ENCODE measurements at places on chromosomes 1 and 21.

GRCh38 chr1:158212320-158212719 lies 31.6 kb downstream of the CD1D start:
- DNase-seq = no peak

- DNase-seq = no peak
These were observed 633.8 kb downstream of the PTPRC start for GRCh38 chr1:199272628-199273086.

GRCh38 chr1:4127592-4128140 lies 227.6 kb upstream of the C1orf174 start:
- no peak for DNase-seq

- DNase-seq = no peak
These were observed 10.6 kb downstream of the CC2D1B start for GRCh38 chr1:52355436-52355835.

DNA sequence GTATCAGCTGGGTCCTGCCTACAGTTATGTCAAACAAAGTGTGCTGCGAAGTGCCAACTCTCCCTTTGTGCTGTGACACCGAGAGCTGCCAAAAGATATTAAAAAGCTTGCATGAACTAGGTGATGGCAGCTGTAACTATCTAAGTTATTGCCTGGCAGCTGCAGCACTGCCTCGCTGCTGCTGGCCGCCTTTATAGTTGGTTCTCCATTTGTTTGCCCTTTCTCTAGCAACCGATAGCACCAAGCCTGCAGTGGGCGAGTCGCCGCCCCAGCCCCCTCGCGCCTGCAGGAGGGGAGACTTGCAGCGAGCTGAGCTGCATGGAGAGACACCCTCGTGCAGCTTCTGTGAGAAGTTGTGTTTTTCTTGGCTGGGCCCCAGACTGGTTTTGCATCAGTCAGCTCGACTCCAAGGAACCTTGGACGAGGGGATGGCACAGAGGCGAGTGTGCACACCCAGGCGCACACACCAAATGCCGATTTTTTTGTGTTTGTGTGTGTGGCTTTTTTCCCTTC lies 330.6 kb downstream of the RPS6KC1 start:
- DNase-seq = no peak

DNA sequence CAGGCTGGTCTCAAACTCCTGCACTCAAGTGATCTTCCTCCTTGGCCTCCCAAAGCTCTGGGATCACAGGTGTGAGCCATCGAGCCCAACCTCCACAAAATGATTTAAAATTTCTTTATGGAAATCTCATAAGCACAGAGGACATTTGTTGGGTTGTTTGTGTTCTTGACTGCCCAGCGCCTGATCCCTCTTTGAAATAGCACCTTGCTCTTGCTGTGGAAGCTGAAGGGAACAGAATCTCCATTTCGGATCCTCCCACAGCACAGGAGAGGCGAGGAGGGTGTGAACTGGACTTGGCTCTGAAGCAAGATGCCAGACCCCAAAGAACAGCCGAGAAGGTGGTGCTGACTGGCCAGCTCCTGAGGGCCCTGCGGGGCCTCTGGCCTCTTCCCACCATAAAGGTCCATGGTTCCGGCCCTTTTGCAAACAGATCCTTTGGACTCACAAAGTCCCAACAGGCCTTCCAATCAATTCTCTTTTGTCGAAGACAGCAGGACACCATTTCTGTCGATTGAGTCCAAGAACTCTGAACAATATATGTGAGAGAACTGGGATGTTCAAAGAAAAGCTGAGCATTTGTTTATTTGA lies 45.6 kb upstream of the COA6 start:
- DNase-seq = no peak

DNA sequence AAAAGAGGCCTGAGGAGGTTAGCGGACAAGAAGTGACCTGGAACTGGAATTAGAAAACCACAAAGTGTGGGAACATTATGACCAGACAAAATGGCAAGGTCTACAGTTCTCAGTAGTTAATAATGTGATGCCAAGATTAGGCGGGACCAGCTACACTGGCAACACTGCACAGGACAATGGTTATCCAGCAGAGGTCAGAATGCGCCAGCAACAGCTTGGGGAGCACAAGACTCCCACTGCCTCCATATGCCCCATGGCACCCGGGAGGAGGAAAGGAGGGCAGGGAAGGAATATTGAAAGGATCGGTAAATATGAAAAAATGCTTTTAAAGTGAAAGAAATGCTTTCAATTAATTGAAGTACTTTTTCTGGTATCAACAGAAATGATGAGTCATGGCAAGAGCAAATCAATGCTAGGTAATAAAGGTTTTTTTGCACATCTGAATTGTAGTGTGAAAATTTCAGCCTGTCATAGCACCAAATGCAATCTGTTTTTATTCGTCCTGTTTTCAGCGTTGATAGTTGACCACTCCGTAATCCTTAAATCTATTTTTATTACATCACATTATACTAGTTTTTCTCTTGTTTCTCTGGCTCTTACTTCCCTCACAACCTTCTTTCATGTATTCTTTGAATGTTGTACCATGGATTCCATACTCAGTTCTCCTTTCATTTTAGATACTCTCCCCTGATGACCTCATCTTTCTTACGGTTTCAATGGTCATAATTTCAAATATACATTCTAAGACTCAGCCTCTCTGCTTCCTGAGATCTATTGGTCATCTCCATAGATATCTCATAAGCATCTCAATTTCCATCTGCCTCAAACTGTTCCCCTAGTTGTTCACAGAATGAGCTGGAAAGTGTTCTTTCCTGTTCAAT lies 30.7 kb downstream of the VCAM1 start:
- DNase-seq = no peak

DNA sequence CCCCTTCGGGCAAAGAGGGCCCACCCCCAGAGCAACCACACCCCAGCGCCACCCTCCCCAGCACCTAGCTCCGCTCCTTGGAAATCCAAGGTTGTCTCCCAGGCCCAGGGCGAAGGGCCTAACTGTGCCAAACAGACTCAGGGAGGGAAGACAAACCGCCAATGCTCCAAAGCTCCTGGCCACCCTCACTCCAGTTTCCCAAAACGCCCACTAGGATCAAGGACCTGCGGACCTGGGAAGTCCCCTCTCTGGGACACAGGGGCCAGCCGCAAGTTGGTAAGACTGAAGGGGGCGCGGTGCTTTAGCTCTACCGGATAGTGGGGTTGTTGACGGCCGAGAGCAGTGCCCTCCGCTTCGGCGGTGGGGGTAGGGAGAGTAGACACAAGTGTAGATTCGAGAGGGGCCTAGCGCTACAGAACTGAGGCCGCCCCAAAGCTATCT lies 581 bp downstream of the IRF6 start:
- no peak for DNase-seq

DNA sequence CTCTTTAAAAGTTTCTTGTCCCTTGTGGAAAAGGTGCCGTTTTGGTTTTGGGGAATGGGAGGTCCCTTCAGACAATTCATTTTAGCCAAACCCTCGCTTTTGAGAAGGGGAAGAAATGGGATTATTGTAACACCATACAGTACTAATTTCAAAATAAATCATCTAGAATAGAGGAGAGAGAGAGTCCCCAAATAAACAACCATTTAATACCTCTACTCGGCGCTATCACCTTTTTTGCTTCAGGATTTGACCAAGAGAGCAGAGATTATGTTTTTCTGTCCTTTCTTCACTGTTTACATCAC lies 770 bp upstream of the RC3H1 start:
- no peak for DNase-seq

- no peak for DNase-seq
These were observed 223.4 kb downstream of the DSCAM start for GRCh38 chr21:40623528-40623927.

GRCh38 chr1:39270368-39270767 lies 65.9 kb downstream of the MACF1 start:
- DNase-seq = no peak

- peak; percentile 8 for DNase-seq
These were observed 6.0 kb upstream of the DNMT3L start for GRCh38 chr21:44267655-44268142.

GRCh38 chr1:33370301-33370700 lies 49.4 kb upstream of the A3GALT2 start:
- no peak for DNase-seq

DNA sequence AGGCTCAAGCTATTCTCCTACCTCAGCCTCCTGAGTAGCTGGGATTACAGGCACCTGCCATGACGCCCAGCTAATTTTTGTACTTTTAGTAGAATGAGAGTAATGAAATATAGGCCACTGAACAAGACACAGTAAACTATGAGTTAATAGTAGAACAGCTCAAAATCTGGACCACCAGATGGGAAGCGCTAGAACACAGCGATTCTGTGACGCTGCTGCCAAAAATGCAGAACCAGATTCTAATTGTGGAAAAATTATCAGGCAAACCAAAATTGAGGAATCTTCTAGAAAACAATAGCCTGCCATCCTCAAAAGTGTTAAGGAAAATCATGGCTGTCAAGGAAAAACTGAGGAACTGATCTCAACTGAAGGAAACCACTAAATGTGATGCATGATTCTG lies 111.4 kb upstream of the TIAM1 start:
- no peak for DNase-seq
